ENCODE measurements at places on chromosomes 4 and X. TPM values are rescaled to one million over a fixed set of nuclear protein-coding genes. Genes with fewer than 3 reads are reported as not detected.

DNA sequence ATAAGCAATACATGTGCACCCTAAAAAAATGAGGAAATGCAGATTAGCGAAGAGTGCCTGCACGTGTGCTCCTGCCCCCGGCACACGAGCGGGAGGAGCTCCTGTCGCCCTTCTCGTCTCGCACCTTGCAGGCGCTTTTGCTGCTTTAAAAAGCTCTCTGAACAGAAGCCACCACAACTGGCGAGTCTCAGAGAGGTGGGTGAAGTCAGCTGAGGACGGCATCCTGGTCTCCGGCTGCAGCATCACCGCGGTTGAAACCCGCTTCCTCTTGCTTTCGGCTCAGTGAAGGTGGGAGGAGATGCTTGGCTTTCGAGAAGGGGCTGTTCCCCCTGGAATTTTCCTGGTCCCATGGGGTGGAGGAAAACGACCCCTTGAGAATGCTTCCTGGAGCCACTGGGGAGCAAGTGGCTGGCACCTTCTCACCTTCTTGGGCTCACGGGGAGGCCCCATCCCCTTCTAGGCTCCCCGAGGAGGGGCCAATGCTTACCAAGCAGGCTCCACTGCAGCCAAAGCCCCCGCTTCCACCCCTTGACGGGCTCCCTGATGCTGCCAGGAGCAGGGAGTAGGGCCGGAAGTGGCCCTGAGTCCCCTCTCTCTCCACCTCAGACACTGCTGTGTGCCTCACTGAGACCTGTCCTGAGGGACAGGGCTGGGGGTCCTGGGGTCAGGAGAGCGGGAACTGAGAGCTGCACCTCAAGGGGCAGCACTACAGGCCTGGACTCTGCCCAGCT, 29.2 kb upstream of the MXD4 start:
- DNase-seq: no peak

PRRG3 gene
- 0.24 TPM for total RNA-seq

ASB11 gene
- total RNA-seq: not detected

DNA sequence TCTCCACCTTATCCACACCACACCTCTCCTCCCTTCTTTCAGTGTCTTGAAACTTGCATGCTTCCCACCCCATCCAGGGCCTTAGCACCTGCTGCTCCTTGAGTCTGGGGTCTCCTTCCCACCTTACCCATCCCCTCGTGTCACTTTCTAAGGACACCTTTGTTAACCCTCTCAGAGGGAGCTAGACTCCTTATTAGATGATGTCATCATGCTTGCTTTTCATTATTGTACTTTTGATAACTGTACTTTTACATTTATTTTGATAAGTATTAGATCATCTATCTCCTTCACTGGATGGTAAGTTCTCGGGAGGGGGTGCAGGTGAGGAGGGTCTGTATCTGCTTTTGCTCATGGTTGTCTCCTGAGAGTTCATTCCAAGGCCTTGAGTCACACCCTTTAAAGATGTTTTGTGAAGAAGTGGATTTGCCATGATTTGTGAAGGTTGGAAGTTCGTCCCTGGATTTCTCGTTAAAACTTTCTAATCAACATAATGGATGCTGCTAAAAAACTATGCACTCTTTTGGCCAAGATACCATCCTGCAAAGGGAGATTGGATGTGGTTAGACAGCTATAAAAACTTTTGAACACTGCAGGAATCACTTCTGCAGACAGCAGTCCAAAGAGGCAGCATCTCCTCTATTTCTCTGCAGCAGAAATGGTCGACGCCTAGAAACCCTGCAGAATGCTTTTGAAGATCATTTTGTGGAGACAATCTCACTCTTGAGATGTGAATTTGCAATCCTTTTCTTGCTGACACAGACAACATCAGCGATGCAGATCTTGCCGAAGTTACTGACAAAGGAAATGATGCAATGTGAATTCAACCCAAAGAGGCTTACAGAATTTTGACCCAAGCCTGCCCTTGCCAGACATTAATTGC, 69.6 kb downstream of the ENPP6 start:
- peak; percentile 43 for DNase-seq

- peak; percentile 86 for DNase-seq
These were observed at the start of gene SHROOM4 for GRCh38 chrX:50813843-50814661. Gene SHROOM4 (minus strand): TSS chrX:50814194. CDS start chrX:50814018, 176 bp downstream.

DNA sequence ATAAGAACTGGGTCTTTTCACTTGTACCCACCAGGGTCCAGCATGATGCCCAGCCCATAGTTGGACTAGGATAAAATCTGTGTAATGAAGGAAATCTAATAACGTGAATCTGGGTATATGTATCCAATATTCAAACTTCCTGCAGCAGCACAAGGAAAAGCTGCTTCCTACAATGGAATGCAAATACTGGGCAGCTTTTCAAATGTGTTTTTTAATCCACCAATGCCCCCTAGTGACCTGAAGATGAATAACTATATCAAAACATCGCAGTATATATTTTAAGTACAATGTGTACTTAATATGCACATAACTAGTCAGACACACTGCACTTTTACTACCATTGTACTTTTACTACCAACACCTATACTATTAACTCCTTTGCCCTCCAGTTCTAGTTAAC, 5.3 kb downstream of the APOO start:
- DNase-seq: peak; percentile 67

NOCT gene
- total RNA-seq: 7.5 TPM

GAGE12F gene
- not detected for total RNA-seq

DNA sequence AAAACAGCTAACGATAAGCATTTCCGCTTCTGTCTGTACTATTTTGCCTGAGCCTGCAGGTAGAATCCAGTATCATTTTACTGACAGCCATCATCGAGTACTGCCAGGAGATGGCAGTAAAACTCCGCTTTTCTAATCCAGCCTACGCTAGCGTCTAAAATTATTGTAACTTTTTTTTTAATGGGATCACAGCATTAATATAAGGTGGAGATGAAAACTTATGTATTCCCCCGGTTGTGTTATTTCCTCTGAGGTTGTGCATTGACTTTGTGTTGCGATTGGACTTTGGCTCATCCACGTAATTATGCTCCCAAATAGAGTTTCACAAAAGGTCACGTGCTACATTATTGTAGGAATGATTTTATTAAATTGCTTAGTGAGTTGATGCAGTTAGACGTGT, 248.1 kb downstream of the C4orf33 start:
- DNase-seq: no peak

DNA sequence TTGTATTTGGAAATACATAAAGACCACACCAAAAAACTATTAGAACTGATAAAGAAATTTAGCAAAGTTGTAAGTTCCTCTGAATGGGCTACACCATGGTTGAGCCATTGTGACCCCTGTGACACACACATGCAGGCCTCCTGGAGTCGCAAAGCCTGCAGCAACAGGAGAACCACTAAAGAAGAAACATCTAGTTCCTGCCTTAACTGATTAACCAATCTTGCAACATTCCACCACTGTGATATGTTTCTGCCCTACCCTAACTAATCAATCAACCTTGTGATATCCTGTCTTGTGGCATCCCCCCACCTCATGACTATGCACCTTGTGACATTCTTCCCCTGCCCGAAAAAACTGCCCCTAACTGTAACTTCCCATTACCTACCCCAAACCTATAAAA, 401.8 kb downstream of the PRDM5 start:
- DNase-seq: peak; percentile 2

CABS1 gene
- 6.5 TPM for total RNA-seq

DNA sequence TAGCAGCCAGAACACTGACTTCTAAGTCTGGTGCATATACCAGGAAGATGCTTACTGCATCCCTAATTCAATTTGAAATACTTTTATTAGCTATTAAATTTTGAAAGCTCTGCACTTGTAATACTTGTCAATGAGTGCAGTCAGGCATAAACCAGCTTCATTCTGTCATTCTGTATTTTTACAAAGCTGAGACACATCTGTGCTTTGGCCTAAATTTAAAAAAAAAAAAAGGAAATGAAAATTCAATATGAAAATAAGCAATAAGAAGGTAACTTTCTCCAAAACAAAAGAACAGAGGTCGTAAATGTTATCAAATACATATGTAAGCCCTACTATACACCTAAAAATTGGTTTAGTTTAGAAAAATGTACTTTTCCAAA, 7.0 kb downstream of the SMIM14 start:
- DNase-seq: no peak
